Aorta (tissue), 5 donors: ENCODE measurements at places on chromosomes 11 and 22. TPM values are rescaled to one million over a fixed set of nuclear protein-coding genes. Genes with fewer than 3 reads are reported as not detected.

Gene RFPL1
- not detected for total RNA-seq

Gene CCDC87
- 0.19 TPM for total RNA-seq

Gene KDM4E
- total RNA-seq: not detected

Gene CNTN5
- 2.9 TPM for total RNA-seq

Gene SF3A1
- 116 TPM for total RNA-seq

DNA sequence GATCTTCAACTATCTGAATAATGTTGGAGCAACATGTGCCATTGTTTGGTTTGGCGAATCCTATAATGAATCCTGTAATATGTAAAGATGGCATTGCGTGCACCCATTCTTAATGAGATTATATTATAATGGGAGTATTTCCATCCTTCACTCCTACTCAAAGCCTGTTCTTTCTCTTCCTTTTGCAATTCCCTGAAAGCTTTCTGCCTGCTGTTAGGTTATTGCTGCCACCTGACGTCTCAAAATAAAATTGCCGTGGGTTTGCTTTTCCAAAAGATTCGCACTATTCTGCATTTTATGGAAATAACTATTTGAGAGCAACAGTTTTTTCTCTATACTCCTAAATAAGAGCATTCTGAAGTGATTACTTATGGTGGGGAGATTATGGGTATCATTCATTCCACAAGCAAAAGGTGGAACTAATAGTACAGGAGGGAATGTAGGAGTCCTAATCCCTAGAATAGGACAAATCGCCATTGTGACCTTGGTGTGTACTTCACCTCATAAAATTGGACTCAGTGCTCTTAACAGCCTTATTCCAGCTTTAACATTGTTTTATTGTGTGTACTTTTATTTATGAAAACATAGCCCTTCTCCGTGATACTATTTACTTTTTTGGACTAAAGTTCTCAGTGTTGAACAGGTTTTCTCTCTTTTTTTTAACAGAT lies 69.6 kb upstream of the ALKBH3 start:
- no peaks in the 10 kb centered on the region for H3K27me3 ChIP-seq
- no peak overlapping the region for H3K4me3 ChIP-seq
- H3K27ac ChIP-seq: no peak overlapping the region

GRCh38 chr11:26551186-26551801 lies 20.8 kb downstream of the MUC15 start:
- no peaks in the 10 kb centered on the region for H3K4me1 ChIP-seq
- H3K36me3 ChIP-seq: no peaks in the 10 kb centered on the region
- H3K27ac ChIP-seq: no peak overlapping the region
- no peak overlapping the region for H3K4me3 ChIP-seq

- no peaks in the 10 kb centered on the region for H3K4me1 ChIP-seq
- H3K27me3 ChIP-seq: no peaks in the 10 kb centered on the region
- H3K27ac ChIP-seq: no peak overlapping the region
- no peaks in the 10 kb centered on the region for H3K36me3 ChIP-seq
- no peak for DNase-seq
- H3K4me3 ChIP-seq: no peak overlapping the region
Measured at GRCh38 chr11:13663631-13664071, 4.8 kb upstream of the FAR1 start.

DNA sequence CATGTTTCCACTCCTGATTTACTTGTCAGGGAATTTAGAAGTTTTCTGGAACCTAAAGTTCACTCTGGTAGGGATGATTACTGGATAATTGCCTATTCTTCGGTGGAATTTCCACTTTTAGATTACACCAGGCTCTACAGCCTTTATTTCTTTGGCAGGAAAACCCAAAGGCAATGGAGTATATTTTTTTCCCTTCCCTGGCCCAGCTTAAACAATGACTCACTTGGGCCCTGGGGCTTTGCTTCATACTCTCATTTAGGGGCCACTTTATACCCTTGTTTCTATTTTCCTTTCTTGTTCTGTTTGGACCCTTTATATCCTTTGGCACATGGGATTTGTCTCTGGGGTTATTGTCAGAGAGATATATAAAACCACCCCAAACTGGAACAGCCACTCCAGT lies 114.7 kb downstream of the CSTPP1 start:
- peak overlapping the region; percentile 96 for H3K27ac ChIP-seq
- H3K4me3 ChIP-seq: no peak overlapping the region
- no peaks in the 10 kb centered on the region for H3K36me3 ChIP-seq
- H3K4me1 ChIP-seq: peaks cover 5% of the 10 kb centered on the region
- DNase-seq: no peak
